Activated CD4-positive, CD25-positive, alpha-beta regulatory T cell treated with anti-CD3 and anti-CD28 coated beads, Interleukin-2, amount 50 U/mL, for 16 hours (primary cell): ENCODE measurements at places on chromosomes 2 and 18.

DNA sequence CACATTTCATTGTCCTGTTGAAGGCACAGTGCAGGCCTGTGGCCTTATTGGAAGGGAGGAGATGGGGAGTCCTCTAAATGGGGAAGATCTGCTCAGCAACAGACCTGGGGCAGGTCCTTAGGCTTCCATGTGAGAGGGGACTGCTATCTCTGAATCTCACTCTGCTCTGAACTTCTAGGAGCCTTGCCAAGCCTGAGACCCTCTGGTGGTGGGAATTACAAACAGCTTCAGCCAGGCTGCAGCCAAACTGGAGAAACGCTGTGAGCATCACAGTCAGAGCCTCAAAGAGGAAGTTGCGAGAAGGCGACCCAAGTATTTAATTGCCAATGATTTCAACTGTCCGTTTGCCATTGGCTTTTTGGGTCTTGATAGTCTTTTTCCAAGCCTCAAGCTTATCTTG lies 66.8 kb upstream of the MC2R start:
- DNase-seq, result no peak

GRCh38 chr2:146874260-146874658 lies 970.6 kb upstream of the ACVR2A start:
- DNase-seq, result no peak

DNA sequence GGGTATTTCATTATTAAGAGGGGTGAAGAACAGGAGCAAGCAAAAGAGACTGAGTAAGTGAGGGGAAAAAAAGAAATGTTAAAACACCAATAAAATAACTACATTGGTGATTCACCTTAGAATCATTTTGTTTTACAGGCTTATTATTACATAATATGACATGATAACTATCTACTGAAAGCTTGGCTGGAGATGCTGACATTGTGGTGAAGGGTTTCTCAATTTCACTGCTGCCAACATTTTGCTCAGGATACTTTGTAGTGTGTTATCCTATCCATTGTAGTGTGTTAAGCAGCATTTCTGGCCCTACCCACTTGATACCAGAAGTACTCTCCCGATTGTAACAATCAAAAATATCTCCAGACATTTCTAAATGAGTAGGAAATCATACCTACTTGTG lies 1564.6 kb upstream of the NXPH2 start:
- DNase-seq, result no peak

DNA sequence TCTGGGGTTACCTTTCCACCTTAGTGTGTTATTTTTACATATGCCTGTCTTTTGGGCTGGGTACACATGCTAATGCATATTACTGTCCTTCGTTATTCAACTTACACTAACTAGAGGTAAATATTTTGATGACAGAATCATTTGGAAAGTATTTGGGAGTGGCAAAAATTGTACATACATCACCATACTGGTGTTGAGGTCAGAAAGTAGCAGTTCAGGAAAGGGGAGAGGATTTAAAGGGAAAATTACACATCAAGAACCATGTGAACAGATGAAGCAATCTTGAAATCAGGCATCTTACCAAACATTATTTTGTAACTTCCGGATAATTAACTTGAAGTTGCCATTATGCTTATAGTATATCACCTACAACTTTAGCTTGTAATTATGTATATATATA lies 379.7 kb downstream of the RND3 start:
- DNase-seq, result no peak

DNA sequence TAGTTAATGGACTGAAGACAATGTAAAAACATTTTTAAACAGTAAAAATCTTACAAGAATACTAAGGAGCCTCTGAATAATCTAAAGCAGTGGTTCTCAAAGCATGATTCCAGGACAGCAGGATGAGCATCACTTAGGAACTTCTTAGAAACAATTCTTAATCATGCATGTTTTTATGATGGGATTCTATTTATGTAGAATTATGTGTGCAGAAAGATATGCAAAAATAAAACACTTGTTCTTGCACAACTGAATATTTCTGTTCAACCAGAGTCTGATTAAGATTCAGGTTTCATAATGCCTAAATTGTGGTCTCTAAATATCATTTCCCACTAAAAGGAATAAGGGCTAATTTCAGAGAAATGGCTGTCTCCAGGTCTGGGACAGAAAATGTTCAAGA lies 69.2 kb upstream of the MTIF2 start:
- DNase-seq, result no peak

DNA sequence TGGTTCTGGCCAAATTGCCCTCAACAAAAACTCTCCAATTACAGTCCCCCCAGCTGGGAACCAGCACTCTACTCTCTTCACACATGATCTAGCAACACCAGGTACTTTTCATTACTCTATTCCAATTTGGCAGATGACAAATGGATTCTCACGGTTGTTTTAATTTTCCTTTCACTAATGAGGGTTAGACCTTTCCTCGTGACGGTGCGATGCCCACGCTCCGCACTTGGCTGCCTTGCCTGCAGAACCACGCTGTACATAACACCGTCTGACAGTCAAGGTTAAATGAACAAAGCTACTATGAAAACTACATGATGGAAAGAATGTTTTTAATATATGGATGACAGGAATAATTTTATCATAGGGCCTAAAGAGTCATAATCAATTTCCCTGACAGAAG lies 141.5 kb downstream of the FBXO15 start:
- DNase-seq, result no peak

GRCh38 chr18:44799907-44800421 lies 119.3 kb downstream of the SETBP1 start:
- no peak for DNase-seq

GRCh38 chr2:26687801-26688200 lies 4.7 kb upstream of the KCNK3 start:
- no peak for DNase-seq

- DNase-seq, result no peak
Measured at GRCh38 chr2:229715895-229716507, 1.6 kb upstream of the DNER start.

DNA sequence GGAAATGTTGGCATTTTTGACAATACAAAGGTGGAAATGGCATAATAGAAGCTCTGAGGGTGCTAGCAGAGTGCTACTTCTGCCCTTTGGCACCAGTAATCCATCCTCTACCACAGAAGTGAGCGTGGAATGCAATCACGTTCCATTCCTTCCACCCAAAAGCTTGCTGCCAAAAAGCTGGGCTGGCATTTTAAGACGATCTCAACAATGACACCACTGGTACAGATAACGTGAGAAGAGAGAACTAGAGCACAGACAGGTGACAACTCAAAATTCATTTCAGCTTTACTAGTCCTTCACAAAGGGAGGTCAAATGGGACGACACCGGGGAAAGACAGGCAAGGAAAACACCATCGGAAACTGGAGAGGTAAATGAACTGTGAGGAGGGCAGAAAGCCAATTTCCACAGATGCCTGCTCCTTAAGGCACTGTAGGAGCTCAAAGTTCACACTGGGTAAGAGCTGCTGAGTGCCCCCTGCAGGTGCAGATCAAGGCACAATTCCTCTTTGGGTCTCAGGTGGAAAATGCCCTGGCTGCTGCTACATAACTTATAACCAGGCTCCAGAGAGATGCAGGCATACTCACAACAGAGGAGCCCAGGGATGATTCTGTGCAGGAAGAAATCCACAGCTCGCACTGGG lies 50.7 kb upstream of the RNU4ATAC start:
- DNase-seq, result no peak

DNA sequence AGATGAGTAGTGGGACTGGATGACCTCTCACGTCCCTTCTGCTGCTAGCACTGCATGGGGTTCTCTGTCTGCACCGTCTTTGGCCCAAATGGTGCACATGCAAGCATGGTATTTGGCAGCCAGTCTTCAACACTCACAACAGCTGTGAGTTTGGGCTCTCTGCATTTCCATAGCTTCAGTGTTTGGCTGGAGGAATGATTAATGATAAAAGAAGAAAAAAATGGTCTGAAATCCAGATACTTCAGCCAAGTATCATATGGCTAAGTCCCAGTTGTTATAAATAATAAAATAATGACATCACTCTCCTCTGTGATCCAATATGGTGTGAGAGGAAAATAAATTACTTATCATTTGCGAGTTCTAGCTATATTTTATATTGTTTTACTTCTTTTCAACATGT lies 173.3 kb downstream of the DCDC2C start:
- no peak for DNase-seq

GRCh38 chr18:9106094-9106493 lies 3.6 kb downstream of the NDUFV2 start:
- DNase-seq, result no peak

- no peak for DNase-seq
Measured at GRCh38 chr2:50255931-50256330, 776.0 kb downstream of the NRXN1 start.

- DNase-seq, result peak; percentile 10
Measured at GRCh38 chr2:102753563-102754159, 8.2 kb upstream of the TMEM182 start.

- no peak for DNase-seq
Measured at GRCh38 chr18:12645751-12646203, 12.1 kb downstream of the SPIRE1 start.

DNA sequence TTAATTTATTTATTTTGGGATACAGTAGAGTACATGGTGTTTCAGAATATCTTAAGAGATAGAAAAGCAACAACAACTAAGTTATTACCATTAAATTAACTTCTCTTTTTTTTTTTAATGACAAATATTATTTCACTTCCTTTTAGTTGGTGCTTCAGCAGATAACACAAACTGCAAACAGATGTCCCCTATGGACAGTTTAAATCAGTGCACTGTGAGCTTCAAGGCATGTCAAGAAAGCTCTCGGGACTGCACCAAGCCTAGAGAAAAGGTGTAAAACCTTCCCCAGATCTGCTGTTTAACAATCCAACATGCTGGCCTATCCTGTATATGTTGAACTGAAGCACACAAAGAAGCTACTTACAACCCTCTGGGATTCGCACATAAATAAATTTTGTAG lies 122.7 kb downstream of the TCF4 start:
- DNase-seq, result no peak

DNA sequence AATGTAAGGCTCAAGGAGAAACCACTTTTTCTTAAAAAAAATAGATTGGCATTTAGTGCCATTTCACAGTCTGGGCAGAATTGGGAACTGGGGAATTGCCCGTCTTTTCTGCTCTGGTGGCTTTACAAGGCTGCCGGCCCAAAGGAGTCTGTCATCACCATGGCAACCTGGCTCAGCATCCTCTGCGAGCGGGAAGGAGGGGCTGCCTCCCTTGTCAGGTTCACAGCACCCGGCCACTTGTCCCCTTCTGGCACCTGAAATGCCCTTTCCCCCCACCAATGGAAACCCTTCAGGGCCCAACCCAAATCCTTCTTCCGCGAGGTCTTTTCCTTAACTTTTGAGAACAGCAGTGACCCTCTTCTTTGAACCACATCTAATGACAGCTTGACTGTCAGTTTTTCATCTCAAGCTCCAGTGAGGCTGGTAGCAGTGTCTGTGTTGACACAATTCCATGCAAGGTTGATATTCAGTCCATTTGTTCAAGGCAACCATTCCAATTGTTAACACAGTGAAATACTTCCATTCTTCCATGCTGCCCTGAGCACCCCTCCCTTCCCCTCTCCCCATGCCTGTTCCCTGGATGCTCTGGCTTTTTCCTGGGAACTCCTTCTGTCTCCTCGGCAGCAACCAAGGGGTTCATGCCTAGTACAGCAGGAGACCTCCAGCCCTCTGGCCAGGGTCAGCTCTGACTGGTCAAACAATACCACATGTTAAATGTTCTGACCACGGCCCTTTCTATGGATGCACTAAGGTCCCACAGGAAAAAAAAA lies 79.6 kb downstream of the DNER start:
- no peak for DNase-seq

- no peak for DNase-seq
Measured at GRCh38 chr2:150487537-150488429, at the start of gene RND3. RND3 (minus strand) TSS chr2:150487667; CDS start chr2:150487417, 250 bp downstream.

DNA sequence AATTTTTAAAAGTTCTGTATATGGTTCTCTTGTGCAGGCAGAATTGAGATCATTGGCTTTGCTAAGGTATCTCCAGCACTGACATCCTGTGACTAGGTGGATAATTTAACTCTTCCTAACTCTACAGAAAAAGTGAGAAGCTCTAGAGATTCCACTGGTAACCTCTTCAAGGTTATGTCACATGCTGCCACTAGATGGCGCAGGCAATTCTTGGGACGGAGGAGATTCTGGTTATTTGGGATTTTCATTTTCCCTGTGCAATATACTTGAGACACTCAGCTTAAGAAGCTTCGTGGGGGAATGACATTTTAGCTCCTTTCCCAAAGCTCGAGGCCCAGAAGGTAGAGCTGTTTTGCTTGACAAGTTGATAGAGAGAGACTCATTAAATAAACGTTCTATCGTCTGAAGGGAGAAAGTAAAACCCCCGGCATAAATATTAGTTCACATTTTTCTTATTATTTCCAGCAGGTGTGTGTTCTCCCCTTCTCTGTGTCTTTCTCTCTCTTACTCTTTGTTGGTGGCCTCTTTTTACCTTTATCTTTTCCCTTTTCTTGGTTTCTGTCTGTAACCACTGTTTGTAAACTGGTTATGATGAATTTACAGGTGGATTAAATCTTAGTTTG lies 26.6 kb upstream of the LANCL1 start:
- DNase-seq, result no peak

GRCh38 chr2:196486146-196486545 lies 153.4 kb upstream of the CCDC150 start:
- DNase-seq, result no peak

DNA sequence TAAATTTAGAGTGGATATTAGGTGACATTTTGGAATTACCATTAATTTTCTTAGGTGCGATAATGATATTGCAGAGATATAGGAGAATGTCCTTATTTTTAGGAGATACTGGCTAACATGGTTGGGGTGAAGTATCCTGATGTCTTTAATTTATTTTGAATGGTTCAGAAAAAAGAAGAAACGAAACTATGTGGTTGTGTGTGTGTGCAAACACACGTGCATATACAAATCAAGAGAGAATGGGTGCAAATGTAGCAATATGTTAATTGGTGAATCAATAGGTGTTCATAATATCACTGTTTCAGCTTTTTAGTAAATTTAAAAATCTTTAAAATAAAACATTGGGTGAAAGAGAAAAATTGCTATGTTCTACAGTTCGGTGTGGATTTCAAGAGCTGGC lies 140.9 kb downstream of the DIS3L2 start:
- DNase-seq, result no peak

DNA sequence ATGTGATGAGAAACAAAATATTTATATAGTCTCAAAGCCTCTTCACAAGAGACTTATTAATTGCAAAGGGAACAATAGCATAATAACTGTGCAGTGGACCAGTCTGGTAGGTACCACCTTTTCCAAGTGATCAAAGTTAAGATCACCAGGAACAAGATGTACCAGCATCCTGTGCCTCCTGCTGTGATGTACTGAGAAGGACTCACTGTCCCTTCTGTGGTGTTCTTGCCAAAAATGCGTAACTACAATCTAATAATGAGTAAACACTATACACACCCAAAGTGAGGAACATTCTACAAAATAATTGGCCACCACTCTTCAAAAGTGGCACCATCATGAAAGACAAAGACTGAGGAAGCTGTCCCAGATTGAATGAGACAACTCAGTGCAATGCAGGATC lies 14.5 kb downstream of the GNLY start:
- no peak for DNase-seq

GRCh38 chr2:105497094-105497493 lies 98.2 kb upstream of the FHL2 start:
- DNase-seq, result no peak

GRCh38 chr2:236575510-236575909 lies 5.9 kb downstream of the ACKR3 start:
- no peak for DNase-seq
